ENCODE measurements at places on chromosomes 3 and 15.

DNA sequence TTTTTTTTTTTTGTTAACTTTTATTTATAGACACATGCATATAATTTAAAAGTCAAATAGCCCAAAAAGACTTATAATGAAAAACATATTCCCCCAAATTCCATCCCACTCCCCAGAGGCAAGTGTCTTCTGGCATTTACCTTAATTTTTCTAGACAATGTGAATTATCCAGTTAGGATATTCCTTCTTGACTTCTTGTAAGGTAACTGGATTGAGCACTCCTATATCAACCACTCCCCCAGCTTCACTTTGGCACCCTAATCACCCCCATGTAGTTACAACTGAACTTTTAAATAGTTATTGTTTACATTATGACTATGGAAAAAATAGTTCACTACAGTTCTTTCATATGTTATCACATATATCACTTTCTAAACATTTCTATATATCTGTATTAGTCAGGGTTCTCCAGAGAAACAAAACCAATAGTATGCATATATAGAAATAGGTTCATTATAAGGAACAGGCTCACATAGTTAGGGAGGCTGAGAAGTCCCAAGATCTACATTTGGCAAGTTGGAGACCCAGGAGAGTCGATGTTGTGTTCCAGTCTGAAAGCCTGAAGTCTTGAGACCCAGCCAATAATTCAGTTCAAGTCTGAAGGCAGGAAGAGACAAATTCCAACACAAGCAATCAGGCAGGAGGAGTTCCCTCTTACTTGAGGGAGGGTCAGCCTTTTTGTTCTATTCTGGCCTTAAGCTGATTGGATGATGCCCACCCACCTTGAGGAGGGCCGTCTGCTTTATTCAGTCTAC is 175.8 kb downstream of the THSD4 start:
- DNase-seq, result no peak

GRCh38 chr3:33016846-33017405 is 65.5 kb downstream of the CCR4 start:
- DNase-seq, result no peak

DNA sequence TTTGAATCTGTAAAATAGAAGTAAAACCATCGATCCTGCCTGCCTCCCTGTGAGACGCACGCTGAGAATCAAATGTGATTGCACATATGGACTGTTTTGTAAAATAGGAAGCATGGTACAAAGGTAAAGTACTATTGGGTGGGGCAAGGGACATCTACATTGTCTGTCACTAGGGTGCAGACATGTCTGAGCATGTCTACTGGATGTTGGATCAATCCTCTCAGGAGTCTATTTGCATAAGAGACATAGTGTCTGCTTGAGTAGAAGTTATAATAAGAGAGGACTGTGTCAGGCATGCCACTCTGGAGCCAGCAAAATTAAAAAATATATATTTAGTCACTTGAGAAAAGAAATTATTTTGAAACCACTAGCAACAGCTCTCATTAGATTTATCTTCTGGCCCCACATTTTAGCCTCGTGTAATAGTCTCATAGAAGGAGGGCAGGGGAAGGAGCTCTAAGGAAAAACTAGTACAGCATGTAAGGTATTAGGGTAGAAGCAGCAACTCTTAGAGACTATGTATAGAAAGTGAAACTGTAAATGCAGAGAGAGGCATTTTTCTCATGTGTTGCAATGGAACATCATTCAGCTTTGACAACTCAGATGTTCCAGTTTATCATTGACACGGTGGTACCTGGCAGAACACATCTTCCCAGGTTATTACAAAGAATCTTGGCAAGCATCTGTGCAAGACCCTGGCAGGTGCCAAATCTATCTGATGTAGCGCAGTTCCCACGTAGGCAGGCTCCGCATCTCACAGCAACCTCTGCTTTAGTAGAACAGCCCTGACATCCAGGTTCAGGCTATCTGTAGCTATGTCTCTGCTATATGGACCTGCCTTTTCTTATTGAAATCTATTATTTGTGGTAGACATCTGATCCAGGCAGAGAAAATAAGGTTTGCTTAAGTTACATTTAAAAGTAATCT is 85.2 kb upstream of the CHL1 start:
- no peak for DNase-seq

- DNase-seq, result no peak
These were observed 321.3 kb downstream of the CACNA2D3 start for GRCh38 chr3:54443561-54444161.

Measured in CD4-positive, alpha-beta T cell (primary cell).